ENCODE measurements at places on chromosomes 13 and 19.

GRCh38 chr13:31350560-31350959 is 150.8 kb downstream of the B3GLCT start:
- no peaks in the 10 kb centered on the region for H3K4me1 ChIP-seq
- H3K4me3 ChIP-seq: no peak overlapping the region
- no peaks in the 10 kb centered on the region for H3K36me3 ChIP-seq
- no peak for DNase-seq
- no peaks in the 10 kb centered on the region for H3K27me3 ChIP-seq

GRCh38 chr19:18439025-18439909 is 1.3 kb upstream of the ISYNA1 start:
- H3K36me3 ChIP-seq: peaks cover 28% of the 10 kb centered on the region
- H3K4me1 ChIP-seq: peaks cover 34% of the 10 kb centered on the region
- no peak for DNase-seq

GRCh38 chr19:55333870-55334269 is 5.8 kb upstream of the KMT5C start:
- H3K4me3 ChIP-seq: no peak overlapping the region
- H3K4me1 ChIP-seq: no peaks in the 10 kb centered on the region
- no peak overlapping the region for H3K27ac ChIP-seq
- no peaks in the 10 kb centered on the region for H3K36me3 ChIP-seq

- H3K4me3 ChIP-seq: no peak overlapping the region
- no peak overlapping the region for H3K27ac ChIP-seq
- peaks cover 29% of the 10 kb centered on the region for H3K36me3 ChIP-seq
- DNase-seq: no peak
These were observed 17.2 kb downstream of the GTF2F2 start for GRCh38 chr13:45137526-45137925.

DNA sequence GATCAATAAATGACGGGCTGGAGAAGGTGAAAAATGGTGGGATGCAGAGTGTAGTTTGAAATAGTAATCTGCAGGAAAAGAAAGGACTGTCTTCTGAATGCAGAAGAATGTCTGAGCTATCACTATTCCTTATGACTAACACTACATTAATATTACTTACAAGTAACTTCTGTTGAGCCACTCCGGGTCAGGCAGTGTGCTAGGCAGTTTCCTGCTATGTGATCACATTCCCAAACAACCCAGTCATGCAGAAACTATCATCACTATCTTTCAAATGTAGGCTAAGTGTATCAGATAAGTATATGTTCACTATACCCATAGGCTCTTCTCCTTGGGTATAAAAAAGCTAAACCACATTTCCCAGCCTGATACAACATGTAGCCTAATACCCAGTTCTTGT is 6.6 kb downstream of the ZNF599 start:
- no peak for DNase-seq
- H3K27me3 ChIP-seq: no peaks in the 10 kb centered on the region
- H3K4me1 ChIP-seq: no peaks in the 10 kb centered on the region

DNA sequence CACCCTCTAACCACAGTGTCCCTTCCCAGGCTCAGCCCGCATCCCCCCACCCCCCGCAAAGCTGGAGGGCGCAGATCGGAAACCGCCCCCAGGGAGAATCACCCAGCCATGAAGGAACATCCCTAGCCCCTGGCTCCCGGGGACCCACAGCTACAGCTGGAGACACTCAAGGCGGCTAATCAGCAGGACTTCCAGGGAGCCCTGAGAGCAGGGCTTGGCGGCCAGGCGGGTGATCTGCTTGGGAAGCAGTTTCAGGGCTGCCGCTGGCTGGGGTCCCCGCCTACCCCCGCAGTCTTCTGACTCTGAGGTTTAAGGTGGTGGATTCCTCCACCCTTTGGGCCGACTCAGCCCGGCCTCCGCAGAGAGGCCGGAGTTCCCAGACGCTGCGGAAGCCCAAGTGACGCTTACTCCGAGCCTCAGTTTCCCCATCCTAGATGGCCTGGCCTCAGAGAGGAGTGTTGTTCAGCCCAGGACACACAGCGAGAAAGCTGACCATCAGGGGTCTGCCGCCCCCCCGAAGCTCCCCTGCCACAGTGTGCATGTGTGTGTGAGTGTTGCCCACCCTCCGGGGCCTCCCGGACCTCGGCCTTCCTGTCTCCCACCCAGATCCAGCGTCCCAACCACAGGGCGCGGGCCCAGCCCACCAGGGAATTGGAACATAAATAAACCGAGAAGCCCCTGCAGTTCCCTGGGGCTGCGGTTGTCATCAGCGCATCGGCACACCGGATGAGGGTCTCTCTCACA is 9.8 kb downstream of the FUT6 start:
- H3K4me1 ChIP-seq: peaks cover 14% of the 10 kb centered on the region
- H3K4me3 ChIP-seq: no peak overlapping the region
- H3K27ac ChIP-seq: no peak overlapping the region
- DNase-seq: no peak

DNA sequence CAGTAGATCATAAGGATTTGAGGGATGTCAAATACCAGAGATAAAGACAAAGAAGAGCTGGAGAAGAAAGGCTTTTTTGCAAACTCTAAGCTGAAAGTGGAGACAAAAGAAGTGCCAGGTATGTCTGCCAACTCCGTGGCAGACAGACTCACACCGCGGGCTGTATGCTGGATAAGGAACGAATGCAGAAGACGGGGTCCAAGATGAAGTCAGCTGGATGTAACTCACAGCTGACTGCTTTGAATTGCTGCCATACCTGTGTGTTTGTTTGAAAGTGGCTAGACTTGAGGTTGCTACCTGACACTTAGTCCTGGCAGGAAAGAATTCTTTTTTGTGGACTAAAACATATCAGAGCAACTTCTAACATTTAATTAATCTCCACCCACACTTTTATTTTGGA is 398.8 kb downstream of the DLEU7 start:
- H3K27ac ChIP-seq: no peak overlapping the region
- H3K4me1 ChIP-seq: peaks cover 5% of the 10 kb centered on the region
- H3K27me3 ChIP-seq: no peaks in the 10 kb centered on the region
- no peak for DNase-seq
- H3K36me3 ChIP-seq: no peaks in the 10 kb centered on the region

DNA sequence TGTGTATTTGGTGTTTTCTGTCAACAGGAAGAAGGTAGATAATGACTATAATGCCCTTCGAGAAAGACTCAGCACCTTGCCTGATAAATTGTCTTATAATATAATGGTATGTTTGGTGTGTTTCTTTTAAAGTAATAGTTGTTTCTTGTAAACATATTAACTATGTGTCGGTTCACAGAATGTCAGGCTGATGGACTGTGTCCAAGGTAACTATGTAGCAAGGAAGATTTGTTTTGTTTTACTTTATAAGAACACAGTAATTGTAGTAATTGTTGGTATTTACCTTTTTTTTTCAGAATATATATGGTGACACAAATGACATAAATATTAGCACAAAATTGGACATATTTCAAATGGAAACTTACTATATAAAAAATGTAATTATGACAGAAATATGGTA is 43.2 kb downstream of the URI1 start:
- H3K36me3 ChIP-seq: peaks cover 5% of the 10 kb centered on the region
- no peaks in the 10 kb centered on the region for H3K4me1 ChIP-seq
- no peak for DNase-seq
- H3K27ac ChIP-seq: no peak overlapping the region

- DNase-seq: no peak
- no peak overlapping the region for H3K4me3 ChIP-seq
- no peak overlapping the region for H3K27ac ChIP-seq
- H3K4me1 ChIP-seq: peaks cover 28% of the 10 kb centered on the region
- H3K27me3 ChIP-seq: no peaks in the 10 kb centered on the region
- peaks cover 44% of the 10 kb centered on the region for H3K36me3 ChIP-seq
These were observed 29.6 kb downstream of the CAPS start for GRCh38 chr19:5943623-5944022.

- H3K4me1 ChIP-seq: no peaks in the 10 kb centered on the region
- no peak overlapping the region for H3K4me3 ChIP-seq
- H3K27me3 ChIP-seq: no peaks in the 10 kb centered on the region
- no peak overlapping the region for H3K27ac ChIP-seq
- no peaks in the 10 kb centered on the region for H3K36me3 ChIP-seq
These were observed 25.9 kb downstream of the FAM216B start for GRCh38 chr13:42807241-42807640.

- no peaks in the 10 kb centered on the region for H3K27me3 ChIP-seq
- no peak overlapping the region for H3K4me3 ChIP-seq
- no peak for DNase-seq
These were observed 553.2 kb downstream of the TUBA3C start for GRCh38 chr13:18628428-18628827.

- no peak for DNase-seq
- peaks cover 100% of the 10 kb centered on the region for H3K36me3 ChIP-seq
- peaks cover 23% of the 10 kb centered on the region for H3K4me1 ChIP-seq
- no peak overlapping the region for H3K27ac ChIP-seq
These were observed 15.6 kb downstream of the CAPS start for GRCh38 chr19:5929625-5930024.

GRCh38 chr19:47315125-47315821 is 5.6 kb downstream of the C5AR1 start:
- H3K4me3 ChIP-seq: no peak overlapping the region
- H3K4me1 ChIP-seq: peaks cover 10% of the 10 kb centered on the region
- DNase-seq: peak; percentile 81

- H3K27ac ChIP-seq: no peak overlapping the region
- no peak overlapping the region for H3K4me3 ChIP-seq
- no peaks in the 10 kb centered on the region for H3K27me3 ChIP-seq
These were observed 38.0 kb downstream of the PHF11 start for GRCh38 chr13:49533591-49534269.

- no peak for DNase-seq
- peaks cover 25% of the 10 kb centered on the region for H3K27me3 ChIP-seq
- no peaks in the 10 kb centered on the region for H3K4me1 ChIP-seq
These were observed 73.5 kb upstream of the GJB6 start for GRCh38 chr13:20305587-20305986.

GRCh38 chr19:44617110-44617880 is 3.9 kb downstream of the IGSF23 start:
- no peak overlapping the region for H3K4me3 ChIP-seq
- DNase-seq: no peak
- H3K4me1 ChIP-seq: peaks cover 13% of the 10 kb centered on the region
- no peak overlapping the region for H3K27ac ChIP-seq
- no peaks in the 10 kb centered on the region for H3K36me3 ChIP-seq

- H3K27me3 ChIP-seq: no peaks in the 10 kb centered on the region
- DNase-seq: no peak
- H3K36me3 ChIP-seq: peaks cover 38% of the 10 kb centered on the region
- H3K4me3 ChIP-seq: peak overlapping the region; percentile 100
- peak overlapping the region; percentile 87 for H3K27ac ChIP-seq
These were observed 493 bp downstream of the YIPF2 start for GRCh38 chr19:10927730-10928562.

- no peaks in the 10 kb centered on the region for H3K4me1 ChIP-seq
- no peaks in the 10 kb centered on the region for H3K36me3 ChIP-seq
- H3K4me3 ChIP-seq: no peak overlapping the region
- DNase-seq: no peak
These were observed 87.9 kb downstream of the DIAPH3 start for GRCh38 chr13:60075850-60076249.

DNA sequence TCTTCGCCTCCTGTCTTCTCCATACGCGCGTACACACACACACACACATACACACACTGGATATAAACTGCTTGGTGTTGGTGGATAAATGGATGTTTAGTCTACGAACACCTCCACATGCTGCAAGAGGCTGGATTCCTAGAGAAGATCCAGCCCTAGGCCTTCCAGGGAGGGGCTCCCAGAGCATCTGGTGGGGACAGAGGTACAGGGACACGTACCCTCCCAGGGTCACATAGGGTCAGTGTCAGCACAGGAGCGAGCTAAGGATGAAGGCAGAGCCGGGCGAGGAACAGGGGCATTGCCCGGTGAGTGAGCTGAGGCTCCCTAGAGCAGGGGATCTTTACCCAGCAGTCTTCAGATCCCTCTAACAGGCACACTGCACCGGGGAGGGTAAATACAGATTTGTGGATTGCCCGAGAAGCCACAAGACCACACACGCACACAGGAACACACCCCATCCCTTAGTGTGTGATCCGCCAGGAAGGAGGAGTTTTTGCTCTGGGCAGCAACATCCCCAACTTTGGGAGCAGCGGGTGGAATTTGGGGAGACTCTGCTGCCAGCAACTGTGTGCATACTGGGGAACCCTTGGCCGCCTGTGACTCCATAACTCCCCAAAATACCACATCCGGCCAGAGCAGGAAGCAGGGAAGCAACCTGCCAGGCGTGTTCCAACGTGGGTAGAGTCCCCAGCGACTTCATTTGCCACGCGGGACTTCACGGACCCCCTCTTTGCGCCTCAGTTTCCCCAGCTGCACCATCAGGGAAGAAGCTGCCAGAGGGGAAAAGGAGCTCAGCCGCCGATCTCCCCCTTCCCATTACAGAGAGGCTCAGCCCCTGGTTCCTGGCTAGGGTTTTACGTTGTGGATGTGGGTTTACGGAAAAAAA is 5.8 kb upstream of the TLE2 start:
- no peaks in the 10 kb centered on the region for H3K27me3 ChIP-seq
- DNase-seq: peak; percentile 60

DNA sequence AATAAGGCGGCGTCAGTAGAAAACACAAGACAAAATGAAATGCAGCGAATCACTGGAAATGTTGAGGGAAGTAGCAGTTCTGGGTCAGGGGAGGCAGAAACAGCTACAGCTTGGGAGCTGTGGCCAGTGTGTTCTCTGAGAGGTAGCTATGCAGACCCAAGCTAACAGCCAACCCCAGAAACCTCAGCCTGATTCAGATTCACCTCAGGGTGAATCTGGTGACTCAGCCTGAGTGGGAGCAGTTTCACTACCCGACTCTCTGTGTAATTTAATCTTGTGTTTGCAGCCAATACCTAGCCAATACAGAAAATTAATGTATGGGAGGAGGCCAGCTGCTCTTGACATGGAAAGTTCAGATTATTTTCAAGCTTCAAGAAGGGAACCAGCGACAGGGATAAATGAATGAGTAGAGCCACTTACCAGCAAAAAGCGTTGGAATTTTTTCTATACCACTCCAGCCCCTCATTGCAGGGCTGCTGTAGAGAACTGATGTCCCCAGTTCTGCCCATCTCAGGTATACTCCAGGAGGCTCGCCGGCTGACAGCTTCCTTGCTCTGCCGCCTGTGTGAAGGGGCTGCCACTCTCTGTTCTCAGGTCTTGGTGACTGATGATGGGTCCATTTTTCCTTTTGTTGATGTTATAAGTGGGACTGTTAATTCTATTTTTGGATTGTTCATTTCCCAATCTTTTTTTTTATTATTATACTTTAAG is 8.9 kb downstream of the IGFL3 start:
- H3K4me1 ChIP-seq: no peaks in the 10 kb centered on the region
- H3K4me3 ChIP-seq: no peak overlapping the region
- H3K27ac ChIP-seq: no peak overlapping the region
- H3K36me3 ChIP-seq: no peaks in the 10 kb centered on the region
- no peak for DNase-seq

DNA sequence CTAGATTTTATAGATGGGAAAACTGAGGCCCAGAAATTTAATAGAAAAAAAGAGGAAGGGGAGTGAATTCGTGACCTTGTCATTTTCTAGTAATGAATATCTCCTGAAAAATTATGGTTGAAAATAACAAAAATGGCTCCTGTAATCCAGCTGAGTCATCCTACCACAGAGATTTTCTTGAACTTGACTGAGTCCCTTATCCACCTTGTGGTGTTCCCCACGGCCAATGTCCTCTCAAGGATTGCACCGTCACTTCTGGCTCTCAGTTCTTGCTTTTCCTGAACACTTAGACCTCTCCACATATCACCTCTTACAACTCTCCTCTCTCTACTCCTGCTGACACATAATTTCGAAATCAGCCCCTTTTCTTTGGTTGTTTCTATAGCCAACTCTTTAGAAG is 1.2 kb upstream of the KATNAL1 start:
- H3K4me3 ChIP-seq: no peak overlapping the region
- no peaks in the 10 kb centered on the region for H3K36me3 ChIP-seq
- no peak for DNase-seq
- no peaks in the 10 kb centered on the region for H3K27me3 ChIP-seq

GRCh38 chr19:19866611-19867248 is 1.0 kb downstream of the ZNF253 start:
- no peaks in the 10 kb centered on the region for H3K36me3 ChIP-seq
- H3K27ac ChIP-seq: peak overlapping the region; percentile 92
- H3K4me3 ChIP-seq: peak overlapping the region; percentile 73
- no peaks in the 10 kb centered on the region for H3K27me3 ChIP-seq
